ENCODE measurements at places on chromosomes 2 and 18. TPM values are rescaled to one million over a fixed set of nuclear protein-coding genes. Genes with fewer than 3 reads are reported as not detected.

The MAP3K20 gene
- 15.6 TPM for total RNA-seq

The SETBP1 gene
- 7.0 TPM for total RNA-seq

The MYO3B gene
- total RNA-seq: 0.05 TPM

The MDH1B gene
- total RNA-seq: 0.57 TPM

The OTOS gene
- total RNA-seq: not detected

The SERPINB10 gene
- not detected for total RNA-seq

The IL36B gene
- total RNA-seq: not detected
